Activated T-helper 9 cell treated with anti-CD3 and anti-CD28 coated beads, Interleukin-2, amount 50 U/mL, for 16 hours (primary cell): ENCODE measurements at places on chromosomes 2 and 18.

- no peak for DNase-seq
Measured at GRCh38 chr2:189347540-189347939, 93.7 kb upstream of the WDR75 start.

GRCh38 chr18:8661754-8662559, 43.4 kb upstream of the MTCL1 start:
- DNase-seq, result no peak

DNA sequence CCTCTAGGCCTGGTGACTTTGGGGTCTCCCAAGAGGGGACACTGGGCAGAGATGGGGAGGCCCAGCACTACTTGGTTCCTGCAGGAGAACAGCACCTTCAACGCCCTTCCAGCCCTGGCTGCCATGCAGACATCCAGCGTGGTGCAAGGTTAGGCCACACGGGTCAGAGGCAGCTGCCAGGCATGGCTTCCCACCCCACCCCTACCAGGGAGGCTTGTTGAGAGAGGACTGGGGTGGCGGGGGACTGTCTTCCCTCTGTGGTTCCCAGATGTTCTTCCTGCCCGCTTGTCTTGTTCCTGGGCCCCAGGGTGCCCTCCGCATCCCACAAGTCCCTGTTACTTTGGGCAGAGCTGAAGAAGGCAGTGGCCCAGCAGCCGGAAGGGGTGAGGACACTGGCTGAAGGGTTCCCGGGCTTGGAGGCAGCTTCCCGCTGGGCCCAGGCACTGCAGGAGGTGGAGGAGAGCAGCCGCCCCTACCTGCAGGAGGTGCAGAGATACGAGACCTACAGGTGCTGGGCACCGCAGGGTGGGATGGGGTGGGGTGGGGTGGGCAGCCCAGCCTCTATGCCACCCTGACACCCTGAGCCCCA, 4.5 kb downstream of the PROM2 start:
- no peak for DNase-seq

- DNase-seq, result no peak
Measured at GRCh38 chr2:20989404-20989803, 54.5 kb downstream of the APOB start.

- DNase-seq, result no peak
Measured at GRCh38 chr2:159759577-159759976, 38.4 kb downstream of the CD302 start.

GRCh38 chr2:200442471-200442870, 67.4 kb downstream of the KCTD18 start:
- no peak for DNase-seq

GRCh38 chr2:74481961-74482800, 617 bp downstream of the CCDC142 start:
- DNase-seq, result peak; percentile 44

GRCh38 chr2:147082850-147083522, 761.8 kb upstream of the ACVR2A start:
- DNase-seq, result peak; percentile 13

GRCh38 chr2:241933179-241933911, 63.8 kb downstream of the RTP5 start:
- no peak for DNase-seq

DNA sequence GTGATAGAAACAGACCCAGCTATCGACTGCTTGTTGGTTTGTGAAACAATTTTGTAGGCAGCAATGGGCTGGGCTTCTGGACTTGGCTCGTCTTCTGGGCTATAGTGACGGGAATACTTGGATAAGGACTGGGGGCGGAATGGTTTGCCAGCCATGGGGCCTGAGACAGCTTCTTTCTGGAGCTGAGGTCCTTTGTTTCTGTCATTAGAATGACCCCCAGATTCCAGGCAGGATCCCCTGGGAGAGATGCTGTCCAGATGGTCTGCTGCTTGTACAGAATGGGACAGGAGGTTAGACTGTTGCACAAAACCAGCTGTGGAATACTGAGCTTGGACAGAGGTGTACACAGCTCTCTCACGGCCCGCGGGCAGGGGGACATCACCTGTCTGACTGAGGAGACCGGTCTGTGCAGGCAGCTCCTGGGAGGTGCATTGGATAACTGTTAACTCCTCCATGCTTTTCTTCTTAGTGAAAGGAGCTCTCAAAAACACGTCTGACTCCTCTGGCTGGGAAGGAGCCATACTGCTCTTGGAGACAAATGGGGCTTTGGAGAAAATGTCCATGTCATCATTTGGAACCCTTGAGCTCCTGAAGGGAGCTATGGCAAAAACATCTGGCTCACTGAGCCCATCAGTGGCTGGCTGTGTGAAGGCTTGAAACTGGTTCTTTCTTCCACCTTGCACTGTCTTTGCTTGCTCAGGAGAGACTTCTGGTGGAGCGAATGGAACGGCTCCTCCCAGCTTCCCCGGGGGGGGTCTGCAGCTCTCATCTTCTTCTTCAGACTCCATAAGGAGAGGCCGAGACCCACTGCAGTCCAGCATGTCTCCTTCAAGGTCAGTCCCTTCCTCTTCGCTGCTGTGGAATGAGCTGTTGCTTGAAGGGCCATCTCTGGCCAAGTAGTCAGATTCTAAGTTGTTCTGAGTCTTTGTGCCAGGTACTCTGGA, 28.6 kb upstream of the NFU1 start:
- DNase-seq, result no peak

GRCh38 chr2:215607766-215608165, 171.9 kb upstream of the FN1 start:
- no peak for DNase-seq

GRCh38 chr2:216283038-216283900, 89.0 kb downstream of the MARCHF4 start:
- no peak for DNase-seq

DNA sequence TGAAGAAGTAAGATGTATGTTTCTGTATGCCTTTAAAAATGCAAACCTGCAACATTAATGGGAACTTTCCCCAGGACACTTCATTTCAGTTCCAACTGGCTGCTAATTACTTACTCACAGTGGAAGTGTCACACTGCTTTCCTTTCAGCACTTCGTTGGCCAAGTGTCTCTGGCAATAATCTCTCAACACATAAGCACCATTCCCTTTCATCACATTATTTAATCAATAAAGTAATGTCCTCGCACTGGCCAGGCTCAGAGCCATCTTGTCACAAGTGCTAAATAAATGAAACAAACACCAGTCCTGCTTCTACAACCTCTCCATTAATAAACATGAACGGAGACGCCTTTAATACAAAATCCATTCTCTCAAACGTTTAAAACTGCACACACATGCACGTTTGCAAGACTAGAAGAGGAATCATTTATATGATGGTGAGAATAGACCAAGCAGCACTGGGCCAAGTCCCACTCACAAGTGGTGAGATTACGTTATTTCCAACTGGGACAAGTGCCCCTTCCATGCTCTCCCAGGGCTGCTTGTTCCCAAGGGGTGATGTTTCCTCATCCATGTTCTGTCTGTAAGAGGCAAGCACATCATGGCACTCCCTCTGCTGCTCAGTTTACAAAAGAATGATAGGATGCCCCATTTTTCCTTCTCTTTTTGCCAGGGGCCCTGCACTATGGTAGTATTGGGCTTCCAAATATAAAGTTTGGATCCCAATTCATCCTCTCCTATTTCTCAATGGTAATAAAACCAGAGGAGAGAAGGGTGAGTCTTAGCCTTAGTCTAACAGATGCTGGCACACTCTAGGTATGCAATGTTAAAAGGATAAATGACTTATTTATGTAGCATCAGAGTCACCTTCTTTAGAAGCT, 56.8 kb upstream of the ETAA1 start:
- no peak for DNase-seq

- no peak for DNase-seq
Measured at GRCh38 chr2:179050755-179051154, 818 bp upstream of the CCDC141 start.

DNA sequence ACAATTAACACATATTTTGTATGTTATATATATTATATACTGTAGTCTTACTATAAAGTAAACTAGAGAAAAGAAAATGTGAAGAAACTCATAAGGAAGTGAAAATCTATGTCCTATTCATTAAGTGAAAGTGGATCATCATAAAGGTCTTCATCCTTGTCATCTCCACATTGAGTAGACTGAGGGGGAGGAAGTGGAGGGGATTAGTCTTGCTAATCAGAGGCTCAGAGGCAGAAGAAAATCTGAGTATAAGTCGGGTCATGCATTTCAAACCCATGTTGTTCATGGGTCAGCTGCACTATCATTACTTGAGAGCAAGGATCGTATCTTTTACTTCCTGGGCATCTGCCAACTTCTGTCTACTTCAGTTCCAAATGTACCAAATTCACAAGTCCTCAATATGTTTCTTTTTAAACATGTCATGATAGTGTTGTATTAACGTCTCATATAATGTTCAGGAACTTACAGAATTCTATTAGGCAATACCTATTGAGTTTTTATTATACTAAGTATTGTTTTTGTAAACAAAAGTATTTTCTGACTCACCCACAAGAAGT, 208.9 kb upstream of the BOD1L2 start:
- DNase-seq, result no peak

DNA sequence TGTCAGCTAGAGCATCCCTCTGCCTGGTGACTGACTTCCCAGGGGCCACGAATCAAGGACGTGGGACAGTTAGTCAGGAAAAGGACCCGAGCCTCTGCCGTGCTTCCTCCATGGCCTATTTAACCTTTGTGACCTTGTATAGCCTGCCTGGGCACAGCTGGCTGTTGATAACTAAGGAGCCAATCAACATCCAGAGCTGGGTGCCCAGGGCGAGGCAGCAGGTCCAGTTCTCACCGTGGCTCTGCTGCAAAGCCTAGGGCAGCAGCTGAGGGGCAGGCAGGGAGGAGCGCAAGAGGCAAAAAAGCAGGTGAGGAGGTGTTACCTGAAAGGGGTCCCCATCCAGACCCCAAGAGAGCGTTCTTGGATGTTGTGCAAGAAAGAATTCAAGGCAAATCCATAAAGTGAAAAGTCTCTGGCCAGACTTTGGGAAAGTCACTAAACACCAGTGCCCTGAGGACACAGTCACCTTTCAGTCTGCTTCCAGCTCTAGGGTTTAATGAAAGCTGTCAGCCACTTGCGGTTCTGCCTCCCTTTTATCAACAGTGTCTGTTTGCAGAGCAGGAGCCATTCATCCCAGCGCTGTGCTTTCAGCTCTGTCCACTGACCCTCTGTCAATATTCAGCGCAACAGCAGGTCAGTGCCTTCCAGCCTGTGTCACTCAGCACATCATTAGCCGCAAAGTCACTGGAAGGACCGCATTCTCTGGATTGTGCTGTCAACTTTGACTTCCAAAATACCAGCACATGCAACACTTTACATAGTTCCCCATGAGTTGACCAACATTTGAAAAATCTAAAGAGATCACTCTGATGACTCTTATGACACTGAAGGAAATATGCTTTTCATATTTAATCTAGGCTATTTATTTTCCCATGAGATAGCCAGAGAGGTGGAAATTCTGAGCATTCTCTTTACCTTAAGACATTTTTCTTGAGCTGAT, 38.6 kb upstream of the ASAP2 start:
- DNase-seq, result no peak

- DNase-seq, result no peak
Measured at GRCh38 chr2:10820978-10821695, 8.6 kb upstream of the PDIA6 start.

GRCh38 chr2:120674246-120675170, 61.2 kb upstream of the GLI2 start:
- no peak for DNase-seq

- no peak for DNase-seq
Measured at GRCh38 chr2:128557831-128558241, 239.2 kb upstream of the HS6ST1 start.

DNA sequence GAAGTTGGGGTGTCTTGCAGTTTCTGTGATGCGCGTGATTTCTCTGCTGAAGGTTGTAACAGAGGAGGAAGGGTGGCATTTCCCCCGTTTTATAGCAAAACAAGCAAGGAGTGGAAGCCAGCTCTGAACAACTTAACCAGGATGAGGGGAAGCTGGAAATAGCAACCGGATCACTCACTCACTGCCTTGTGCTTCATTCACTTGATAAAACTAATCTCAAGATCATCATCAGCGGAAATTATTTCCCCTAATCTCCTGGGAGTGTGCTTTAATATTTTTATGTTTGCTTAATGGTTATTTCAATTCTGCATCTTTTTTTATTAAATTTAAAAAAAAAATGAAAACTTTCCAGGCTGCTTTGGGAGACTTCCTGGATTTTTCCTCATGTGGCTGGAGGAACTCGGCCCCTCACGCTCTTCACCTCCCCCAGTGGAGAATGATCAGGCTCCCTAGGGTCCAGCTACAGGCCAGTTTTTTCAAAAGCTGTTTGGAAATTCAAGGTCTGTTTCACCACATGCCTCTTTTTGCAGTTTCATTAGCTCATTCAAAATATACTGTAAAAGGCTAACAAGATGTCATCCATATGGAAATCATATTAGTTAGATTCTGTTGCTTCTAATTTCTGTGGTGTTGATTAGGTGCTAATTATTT, 31.7 kb downstream of the CABLES1 start:
- no peak for DNase-seq

DNA sequence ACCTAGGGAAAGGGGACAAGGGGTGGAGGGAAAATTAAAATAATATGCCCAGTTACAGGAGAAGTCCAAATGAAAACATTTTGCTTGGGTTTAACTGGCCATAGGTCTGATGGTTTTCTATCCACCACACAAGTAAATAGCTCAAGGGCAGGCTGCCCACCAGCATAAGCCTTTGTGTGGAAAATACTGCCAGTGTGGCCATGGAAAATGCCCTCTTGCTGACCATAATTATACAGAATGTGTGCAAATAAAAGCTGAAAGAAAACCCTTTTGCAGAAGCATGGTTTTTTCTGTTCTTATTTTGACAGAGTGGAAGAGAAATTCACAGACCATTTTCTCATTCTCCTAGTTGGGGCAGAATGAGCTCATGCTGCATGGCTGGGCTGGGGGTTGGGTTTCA, 111.3 kb upstream of the SIX2 start:
- no peak for DNase-seq

- DNase-seq, result no peak
Measured at GRCh38 chr18:8513249-8513648, 96.0 kb upstream of the RAB12 start.

GRCh38 chr18:58080451-58080850, 36.4 kb downstream of the NEDD4L start:
- no peak for DNase-seq

DNA sequence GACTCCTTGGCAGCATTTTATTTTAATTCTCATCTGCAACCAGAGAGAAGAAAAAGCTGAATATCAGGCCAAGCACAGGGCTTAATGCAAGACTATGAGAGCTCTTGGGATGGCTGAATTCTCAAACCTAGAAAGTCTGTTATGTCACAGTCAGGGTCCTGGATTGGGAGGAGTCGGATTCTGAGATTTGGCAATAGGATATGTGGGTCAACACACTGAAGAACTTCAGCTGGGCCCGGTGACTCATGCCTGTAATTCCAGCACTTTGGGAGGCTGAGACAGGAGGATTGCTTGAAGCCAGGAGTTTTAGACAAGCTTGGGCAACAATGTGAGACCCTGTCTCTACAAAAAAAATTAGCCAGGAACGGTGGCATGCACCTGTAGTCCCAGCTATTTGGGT, 102.4 kb downstream of the COL3A1 start:
- DNase-seq, result no peak
